ENCODE measurements at places on chromosomes 5 and 9.

GRCh38 chr5:17233488-17233887 lies 16.1 kb downstream of the BASP1 start:
- DNase-seq, result no peak

DNA sequence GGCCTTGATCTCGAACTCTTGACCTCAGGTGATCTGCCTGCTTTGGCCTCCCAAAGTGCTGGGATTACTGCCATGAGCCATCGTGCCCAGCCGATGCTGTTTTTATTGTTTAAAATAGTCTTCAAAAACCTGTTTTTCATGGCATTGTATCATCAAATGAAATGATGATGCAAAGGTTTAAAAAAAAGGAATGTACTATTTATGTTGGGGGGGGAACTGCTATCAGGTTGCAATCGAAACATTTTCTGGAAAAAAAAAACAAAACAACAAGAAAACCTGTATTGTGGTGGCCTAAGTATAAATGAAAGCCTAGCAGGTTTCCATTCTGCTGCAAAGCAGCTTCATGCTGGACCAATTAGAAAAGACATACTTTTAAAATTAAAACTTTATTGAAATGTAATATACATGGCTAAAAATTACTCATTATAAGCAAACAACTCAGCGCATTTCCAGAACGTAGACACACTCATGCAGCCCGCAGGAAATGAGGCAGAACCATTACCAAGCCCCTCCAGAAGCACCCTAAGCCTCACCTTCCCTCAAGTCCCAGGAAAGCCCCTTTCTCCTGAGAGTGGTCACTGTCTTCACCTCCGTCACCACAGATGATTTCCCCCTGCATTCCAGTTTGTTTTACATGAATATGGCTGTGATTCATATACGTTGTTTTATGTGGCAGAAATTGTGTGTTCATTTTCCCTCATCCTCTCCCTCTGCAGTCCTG lies 19.0 kb downstream of the GPR107 start:
- no peak for DNase-seq

- DNase-seq, result peak; percentile 23
Observed at GRCh38 chr5:1751026-1751863, 48.4 kb downstream of the MRPL36 start.

DNA sequence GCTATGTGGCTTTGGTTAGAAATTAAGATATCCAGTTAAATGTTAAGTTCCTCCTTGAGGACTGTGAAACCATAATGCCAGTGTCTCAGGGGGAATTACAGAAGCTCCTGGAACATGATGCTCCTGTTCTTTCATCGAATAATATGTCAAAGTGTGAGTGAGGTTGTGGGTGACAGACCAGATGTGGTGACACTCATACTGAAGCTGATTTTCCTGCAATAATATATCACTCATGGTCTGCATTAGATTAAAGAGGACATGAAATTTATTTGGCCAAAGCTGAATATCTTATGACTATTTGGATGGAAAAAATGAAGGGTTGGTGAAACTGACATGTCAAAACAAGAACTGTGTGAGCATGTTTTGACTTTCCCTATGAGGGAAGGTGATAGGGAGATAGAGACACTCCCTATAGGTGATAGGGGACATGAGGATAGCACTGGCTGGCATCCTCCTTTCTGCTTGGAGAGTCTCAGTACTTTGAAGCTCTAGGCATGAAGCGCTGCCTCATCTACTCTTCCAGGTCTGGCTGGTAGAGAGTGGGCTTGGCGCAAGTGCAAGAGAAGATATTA lies 173.5 kb downstream of the ARHGEF28 start:
- no peak for DNase-seq

GRCh38 chr9:70083429-70083828 lies 39.8 kb downstream of the MAMDC2 start:
- DNase-seq, result no peak

DNA sequence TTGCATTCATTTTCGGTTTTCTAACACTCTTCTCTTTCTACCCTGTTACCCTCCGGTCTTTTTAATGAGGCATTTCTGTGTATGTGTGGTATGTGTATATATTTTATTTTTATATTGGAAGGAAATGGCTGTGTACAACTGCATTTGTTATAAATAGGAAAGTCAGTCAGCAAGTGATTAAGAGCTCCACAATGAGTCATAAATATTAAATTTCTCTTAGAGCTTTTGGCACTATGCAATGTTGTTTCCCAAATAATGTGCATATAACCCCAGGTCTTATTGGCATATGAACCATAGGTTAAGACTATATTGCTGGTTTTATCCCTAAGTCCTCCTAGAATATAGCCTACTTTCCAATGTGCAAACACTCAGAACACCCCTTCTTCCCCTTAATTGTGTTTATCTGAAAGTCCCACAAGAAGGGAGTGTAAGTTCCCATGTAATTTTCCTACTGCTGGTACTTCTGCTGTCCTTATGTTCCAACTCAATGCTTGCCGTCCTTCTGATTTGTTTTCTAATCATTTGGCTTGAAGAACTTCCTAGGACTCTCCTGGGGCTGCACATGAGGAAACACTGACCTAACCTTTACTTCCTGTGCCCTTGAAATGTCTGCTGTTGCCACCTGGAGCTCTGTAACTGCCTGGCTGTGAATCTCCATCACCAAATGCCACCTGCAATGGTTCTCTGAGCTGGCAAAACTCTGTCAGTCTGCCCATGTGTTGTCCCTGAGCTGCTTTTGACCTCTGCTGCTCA lies 65.5 kb upstream of the PCSK5 start:
- no peak for DNase-seq

- DNase-seq, result no peak
Observed at GRCh38 chr9:3006851-3007250, 163.0 kb upstream of the PUM3 start.

- DNase-seq, result no peak
Observed at GRCh38 chr5:110625376-110625999, 101.0 kb downstream of the TMEM232 start.

GRCh38 chr9:121955649-121956048 lies 137.5 kb downstream of the TTLL11 start:
- DNase-seq, result no peak

DNA sequence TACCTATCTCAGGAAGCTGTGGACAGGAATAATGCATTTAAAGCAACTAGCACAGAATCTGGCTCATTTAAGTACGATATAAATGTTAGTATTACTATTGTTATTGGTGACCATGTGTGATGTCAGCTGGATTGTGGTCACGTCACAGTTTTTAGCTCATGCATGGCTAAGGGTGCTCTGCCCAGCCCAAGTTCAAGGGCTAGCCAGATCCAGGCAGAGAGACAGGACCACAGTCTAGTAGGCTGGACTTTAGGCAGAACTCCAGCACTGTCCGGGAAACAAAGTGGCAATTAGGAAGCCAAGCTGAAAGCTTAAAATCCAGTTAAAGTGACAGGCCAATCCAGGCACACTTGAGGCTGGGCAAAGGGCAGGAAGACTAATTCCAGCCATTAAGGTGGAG lies 273.6 kb downstream of the ADAMTSL1 start:
- DNase-seq, result no peak

DNA sequence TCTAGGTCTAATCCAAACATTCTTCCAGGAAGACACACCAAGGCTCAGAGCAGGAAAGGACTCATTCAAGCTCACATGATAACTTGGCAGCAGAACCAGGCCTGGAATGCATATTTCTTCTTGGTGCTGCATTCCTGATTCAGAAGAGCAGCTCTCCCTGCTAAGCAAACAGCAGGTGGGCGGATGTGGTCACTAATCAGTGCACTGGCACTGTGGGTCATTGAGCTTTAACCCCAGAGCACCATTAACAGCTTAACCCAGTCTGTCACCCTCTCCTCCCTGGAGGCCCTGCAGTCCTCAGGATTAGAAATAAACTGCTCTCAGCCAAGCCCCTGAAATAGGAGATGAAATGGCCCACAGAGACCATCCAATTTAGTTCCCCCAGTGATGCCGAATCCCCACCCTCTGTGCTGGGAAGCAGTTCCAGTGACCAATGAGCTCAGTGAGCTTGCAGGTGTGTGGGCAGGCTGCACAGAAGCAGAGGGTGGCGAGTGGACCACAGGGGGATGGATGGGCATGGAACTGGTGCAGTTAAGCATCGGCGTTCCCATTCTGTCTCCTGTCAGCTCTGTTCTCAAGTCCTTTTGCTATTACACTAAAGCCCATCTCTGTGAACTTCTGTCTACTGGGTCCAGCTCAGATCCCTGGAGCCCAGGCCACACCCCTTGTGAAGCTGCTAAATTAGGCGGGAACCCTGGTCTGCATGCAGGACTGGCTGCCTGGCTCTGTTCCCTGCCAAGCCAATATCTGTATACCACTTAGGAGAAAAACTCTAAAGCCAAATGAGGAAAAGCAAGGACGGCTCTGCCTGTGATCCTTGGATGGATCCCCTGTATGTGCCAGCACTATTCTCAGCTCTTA lies 16.6 kb upstream of the MEGF9 start:
- no peak for DNase-seq

DNA sequence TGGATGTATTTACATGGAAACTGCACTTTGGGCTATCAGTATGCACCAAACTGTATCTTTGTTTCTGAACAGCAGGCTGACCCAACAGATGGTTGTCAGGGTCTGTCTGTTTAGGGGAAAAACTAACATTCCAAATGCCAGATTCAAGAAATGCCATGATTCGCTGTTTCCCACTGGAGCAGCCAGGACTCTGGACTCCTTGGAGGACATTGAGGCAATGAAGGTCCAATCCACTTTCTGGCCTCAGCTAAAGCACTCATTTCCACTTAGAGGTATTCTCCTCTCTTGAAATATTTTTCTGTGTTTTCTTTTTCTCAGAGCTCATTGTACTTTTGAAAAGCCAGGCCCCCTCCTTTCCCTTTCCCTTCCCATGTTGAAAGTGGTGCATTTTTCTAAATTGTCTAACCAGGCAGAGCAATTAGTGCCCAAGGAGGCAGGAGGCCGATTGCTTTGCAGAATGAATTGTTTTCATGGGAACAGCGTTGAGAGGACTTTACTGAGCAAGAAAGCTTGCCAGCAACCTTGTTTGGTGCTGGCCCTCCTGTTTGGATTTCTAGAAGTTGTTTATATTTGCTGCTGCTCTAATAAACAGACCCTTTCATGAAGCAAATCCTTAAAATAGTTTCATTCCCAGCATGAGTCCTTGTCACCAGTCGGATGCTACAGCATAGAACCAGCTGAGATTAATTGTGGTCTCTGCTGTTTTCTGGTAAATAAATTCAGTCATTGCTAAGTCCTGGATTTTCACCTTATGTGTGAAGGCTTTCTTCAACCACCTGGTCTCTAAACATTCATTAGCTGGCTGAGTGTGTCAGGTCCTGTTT lies 132.8 kb upstream of the TAF11L2 start:
- no peak for DNase-seq

- peak; percentile 37 for DNase-seq
Observed at GRCh38 chr9:88534456-88535225, at the start of gene NXNL2. NXNL2 (plus strand) TSS chr9:88535178; CDS start chr9:88535435, 257 bp downstream.

- no peak for DNase-seq
Observed at GRCh38 chr9:16652582-16652981, 217.9 kb downstream of the BNC2 start.

DNA sequence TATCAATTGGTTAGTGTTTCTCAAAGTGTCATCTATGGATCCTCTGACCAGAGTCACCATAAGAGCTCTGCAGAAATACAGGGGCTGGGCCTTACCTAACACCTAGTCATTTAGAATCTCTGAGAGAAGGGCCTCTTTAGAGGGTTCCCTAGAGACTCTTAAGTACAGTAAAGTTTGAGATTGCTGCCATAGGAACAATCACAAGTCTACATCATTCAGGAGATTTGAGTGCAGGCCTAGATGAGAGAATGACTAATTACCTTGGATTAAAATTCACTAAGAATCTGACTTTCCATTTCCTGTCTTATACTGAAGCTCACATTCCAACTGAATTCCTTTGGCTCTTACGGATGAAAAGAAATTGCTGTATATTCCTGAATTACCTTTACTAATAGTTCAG lies 182.1 kb upstream of the PTGER4 start:
- no peak for DNase-seq

- no peak for DNase-seq
Observed at GRCh38 chr9:104831681-104832080, 67.8 kb downstream of the NIPSNAP3B start.

DNA sequence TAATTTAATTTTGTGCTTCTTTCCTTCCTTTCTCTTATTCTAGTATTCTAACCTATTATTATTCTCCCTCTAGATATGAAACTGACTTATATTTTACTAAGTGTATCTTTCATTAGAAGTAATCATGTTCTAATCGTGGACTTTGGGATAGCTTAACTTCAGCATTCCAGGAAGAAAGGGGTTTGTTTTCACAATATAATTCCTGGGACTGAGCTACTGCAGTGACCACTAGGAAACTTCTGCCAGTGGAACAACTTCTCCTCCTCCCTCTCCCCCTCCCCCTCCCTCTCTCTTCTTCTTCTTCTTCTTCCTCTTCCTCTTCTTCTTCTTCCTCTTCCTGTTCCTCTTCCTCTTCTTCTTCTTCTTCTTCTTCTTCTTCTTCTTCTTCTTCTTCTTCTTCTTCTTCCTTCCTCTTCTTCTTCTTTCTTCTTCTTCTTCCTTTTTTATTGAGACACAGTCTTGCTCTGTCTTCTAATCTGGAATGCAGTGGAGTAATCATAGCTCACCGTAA lies 127.9 kb downstream of the NNT start:
- DNase-seq, result no peak

GRCh38 chr5:35240892-35241291 lies 10.6 kb upstream of the PRLR start:
- no peak for DNase-seq

GRCh38 chr9:33795281-33795680 lies at the start of gene PRSS3:
PRSS3 (plus strand) TSS chr9:33795561; CDS start chr9:33795574, 13 bp downstream.
- no peak for DNase-seq

- no peak for DNase-seq
Observed at GRCh38 chr5:96075579-96076289, 114.1 kb upstream of the ELL2 start.

DNA sequence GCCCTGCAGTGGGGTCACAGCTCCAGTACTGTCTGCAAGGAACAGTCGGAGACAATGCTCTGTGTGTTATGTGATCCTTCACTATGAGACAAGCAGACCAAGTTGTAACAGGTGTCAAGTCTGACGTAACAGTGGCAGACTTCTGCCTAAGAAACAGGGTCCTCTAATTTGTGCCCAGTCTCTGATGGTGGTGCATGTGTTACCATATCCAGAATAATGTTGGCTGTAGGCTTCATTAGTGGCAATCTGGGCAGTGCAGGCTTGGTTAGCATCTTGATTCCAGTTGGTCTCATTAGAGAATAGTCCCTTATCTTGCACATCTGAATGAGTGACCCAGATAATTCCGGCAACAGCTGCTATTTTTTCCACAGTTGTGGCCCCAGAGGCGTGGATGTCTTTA lies 33.8 kb downstream of the ZNF131 start:
- no peak for DNase-seq

- DNase-seq, result no peak
Observed at GRCh38 chr5:157189223-157189622, 8.6 kb downstream of the ITK start.

All from activated CD4-positive, CD25-positive, alpha-beta regulatory T cell treated with anti-CD3 and anti-CD28 coated beads, Interleukin-2, amount 50 U/mL, for 72 hours (primary cell).